ENCODE measurements at places on chromosomes 5 and 9.

GRCh38 chr9:114261026-114261425, 61.9 kb upstream of the ORM1 start:
- DNase-seq = no peak

GRCh38 chr9:122318284-122318683, 52.5 kb upstream of the PTGS1 start:
- peak; percentile 20 for DNase-seq

DNA sequence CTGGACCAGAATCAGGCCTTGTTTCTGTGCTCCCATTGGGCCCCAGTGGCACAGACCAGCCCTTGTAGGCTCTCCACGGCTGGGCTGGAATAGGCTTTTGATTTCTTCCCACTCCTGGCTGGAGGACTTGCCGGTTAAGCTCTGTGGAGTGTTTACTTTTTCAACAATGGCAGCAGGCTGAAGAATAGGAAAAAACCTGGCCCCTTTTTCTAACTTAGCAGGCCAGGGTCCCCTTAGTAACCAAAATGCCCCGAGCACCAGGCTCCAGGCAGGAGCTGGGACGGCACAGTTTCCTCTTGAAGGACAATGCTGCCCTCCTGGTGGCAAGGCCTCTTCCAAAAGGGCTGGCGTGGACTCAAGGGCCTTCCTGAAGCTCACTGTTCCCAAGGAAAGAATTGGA, 230.3 kb downstream of the CRB2 start:
- DNase-seq = no peak

DNA sequence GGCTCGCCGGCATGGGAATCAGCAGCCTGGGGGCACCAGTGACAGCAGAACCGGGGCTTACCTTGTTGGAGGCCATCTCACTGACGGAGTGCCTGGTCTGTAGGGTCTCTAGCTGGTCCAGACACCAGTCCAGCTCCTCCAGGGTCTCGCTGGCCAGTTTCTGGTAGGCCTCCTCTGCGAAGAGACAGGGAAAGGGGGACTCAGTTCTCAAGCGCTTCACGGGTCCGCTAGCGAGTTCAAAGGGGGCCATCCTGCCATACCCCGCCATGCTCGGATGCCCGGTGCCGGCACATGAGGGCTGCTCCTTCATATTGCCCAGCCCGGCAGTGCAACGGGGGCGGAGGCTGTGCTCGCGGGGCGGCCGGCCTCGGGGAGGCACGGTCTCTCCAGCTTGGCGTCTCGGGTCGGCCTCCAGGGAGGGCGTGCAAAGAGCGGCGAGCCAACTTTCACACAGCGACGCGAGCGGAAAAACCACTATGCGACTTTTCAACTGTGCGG, 456.0 kb downstream of the RAB3C start:
- peak; percentile 35 for DNase-seq

DNA sequence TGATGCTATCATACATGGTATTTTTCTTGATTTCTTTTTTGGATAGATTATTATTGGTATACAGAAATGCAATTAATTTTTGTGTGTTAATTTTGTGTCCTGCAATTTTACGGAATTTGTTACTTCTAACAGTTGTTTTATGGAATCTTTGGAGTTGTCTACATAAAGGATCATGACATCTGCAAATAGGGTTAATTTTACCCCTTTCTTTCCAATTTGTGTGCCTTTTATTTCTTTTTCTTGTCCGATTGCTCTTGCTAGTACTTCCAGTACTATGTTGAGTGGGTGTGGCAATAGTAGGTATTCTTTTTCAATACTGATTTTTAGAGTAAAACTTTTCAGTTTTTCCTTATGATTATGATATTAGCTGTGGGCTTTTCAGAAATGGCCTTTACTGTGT, 111.5 kb downstream of the MACROH2A1 start:
- no peak for DNase-seq

- DNase-seq = no peak
Measured at GRCh38 chr9:92666912-92667532, 2.9 kb downstream of the IPPK start.

DNA sequence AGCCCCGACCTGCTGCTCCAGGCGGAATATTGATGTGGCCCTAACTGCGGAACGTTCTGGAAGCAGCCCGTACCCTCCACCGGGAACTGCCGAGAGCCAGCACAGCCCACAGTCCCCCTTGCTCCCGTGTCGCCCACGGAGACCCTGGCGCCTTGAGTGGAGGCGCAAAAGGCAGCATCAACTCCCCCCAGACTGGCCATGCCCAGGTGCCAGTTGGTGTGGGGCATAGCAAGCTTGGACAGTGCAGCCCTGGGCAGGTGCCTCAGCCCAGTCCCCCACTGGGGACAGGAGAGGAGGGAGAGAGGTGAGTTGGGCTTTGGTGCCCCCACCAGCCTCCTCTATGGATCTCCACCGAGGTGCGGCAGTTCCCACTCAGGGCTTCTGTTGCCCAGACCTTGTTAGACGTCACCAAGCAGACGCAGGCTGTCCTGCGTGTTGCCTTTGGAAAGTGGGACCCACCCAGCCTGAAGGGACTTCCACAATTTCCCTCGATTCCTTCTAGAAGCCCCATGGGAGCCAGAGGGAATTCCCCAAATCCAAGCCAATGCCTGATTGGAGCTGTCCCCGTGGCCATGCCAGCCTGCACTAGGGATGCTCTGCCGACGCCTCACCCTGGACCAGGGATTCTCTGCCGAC, 19.8 kb upstream of the NRARP start:
- no peak for DNase-seq
